Upper lobe of right lung (tissue), 1 donor: ENCODE measurements at places on chromosomes 3 and 15. TPM values are rescaled to one million over a fixed set of nuclear protein-coding genes. Genes with fewer than 3 reads are reported as not detected.

The GPR156 gene
- 0.09 TPM for total RNA-seq

The SLC28A2 gene
- 0.35 TPM for total RNA-seq

The ARL14 gene
- total RNA-seq: not detected

The CCRL2 gene
- total RNA-seq: 28.5 TPM

- DNase-seq: no peak
- H3K4me3 ChIP-seq: no peak overlapping the region
- H3K36me3 ChIP-seq: no peaks in the 10 kb centered on the region
Measured at GRCh38 chr15:101213147-101213546, 38.7 kb downstream of the CHSY1 start.

DNA sequence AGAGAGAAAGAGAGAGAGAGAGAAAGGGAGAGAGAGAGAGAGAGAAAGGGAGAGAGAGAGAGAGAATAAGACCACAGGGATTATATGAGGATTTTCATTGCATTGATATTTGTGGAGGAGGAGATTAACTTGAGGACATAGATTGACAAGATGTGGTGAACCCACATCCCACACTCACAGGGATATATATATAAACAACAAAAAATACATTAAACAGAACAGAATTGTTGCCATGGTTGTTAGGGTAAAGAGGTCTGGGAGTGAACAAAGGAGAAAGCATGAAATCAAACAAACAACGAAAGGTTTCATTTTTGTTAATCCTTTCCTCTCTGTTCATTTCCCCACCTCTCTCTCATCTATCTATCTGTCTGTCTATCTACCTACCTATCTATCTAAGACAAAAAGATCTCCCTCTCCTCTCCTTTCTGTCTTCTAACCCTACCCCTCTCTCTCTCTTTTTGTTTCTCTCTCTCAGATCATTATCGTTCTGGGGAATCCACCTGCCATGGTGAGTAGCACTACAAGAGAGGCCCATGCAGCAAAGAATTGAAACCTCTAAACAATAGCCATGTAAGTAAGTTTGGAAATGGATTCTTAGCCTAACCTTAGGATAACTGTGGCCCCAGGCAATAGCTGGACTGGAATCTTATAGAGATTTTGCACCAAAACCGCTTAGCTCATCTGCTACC is 280.9 kb downstream of the RAP2B start:
- no peak for DNase-seq
- H3K4me1 ChIP-seq: no peaks in the 10 kb centered on the region
- H3K27ac ChIP-seq: no peak overlapping the region
- H3K4me3 ChIP-seq: no peak overlapping the region

DNA sequence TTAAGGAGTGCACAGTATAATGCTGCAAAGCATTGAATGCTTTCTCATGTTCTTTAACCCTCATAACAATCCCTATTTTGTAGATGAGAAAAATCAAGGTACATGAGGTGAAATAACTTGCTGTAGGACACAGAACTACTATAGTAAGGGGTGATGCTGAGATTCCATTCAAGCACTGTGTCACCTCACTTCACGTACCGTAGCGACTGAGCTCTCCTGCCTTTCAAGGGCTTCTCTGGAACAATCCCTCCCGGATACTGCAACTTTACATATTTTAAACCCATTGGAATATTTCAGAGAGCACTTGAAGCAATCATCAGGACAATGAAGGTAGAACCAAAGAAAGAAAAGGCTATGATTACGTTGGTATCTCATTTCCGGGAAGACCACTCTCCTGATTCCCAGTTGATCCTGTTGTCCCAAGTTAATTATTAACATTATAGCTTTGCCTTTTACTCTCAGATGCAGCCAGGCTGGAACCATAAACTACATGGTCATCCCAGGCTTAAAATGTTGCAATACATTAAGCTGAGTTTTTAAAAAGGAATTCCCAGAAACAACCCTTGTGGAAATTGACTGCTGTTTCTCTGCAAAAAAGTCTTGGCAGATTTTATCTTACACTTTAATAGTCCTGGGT is 252.2 kb upstream of the IGF1R start:
- H3K4me3 ChIP-seq: no peak overlapping the region
- H3K36me3 ChIP-seq: no peaks in the 10 kb centered on the region
- no peak for DNase-seq
- H3K4me1 ChIP-seq: no peaks in the 10 kb centered on the region

- H3K27ac ChIP-seq: no peak overlapping the region
- no peak overlapping the region for H3K4me3 ChIP-seq
- no peak for DNase-seq
- no peaks in the 10 kb centered on the region for H3K27me3 ChIP-seq
- H3K4me1 ChIP-seq: peaks cover 29% of the 10 kb centered on the region
- peaks cover 51% of the 10 kb centered on the region for H3K36me3 ChIP-seq
Measured at GRCh38 chr3:11565072-11565471, 78.6 kb downstream of the VGLL4 start.

DNA sequence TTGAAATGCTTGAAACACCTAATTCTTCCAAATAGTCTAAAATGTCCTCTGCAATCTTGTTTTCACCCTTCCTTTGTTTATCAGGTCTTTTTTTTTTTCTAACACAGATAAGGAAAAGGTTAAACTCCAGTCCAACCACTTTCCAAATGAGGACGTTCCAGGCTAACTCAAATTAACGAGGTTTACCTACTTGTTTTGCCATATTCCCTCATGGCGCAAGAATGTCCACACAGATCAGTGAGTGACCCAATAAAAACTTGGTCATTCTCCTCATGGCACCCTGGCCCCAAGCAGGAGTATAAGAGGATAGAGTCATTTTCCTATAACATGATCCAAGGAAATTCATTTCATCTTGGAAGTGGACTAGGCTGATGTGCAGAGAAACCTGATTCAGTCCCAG is 6.6 kb upstream of the LIPC start:
- DNase-seq: no peak
- no peaks in the 10 kb centered on the region for H3K36me3 ChIP-seq
- H3K27ac ChIP-seq: no peak overlapping the region
- no peak overlapping the region for H3K4me3 ChIP-seq

DNA sequence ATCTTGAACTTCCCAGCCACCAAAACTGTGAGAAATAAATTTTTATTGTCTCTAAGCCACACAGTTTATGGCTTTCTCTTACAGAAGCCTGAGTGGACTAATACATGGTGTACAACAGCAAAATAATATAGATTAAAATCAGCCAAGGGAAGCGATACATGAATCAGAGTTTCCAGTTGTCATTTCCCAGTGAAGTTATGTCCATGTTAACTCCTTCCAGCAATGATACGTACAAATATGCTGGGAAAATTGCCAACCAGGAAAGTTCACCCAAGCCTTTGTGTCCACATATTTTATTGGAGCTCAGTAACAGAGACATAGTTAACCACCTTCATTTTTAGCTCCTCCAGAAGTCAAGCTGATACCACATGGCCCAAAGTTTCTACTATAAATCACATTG is 280.9 kb upstream of the KCNMB2 start:
- H3K27ac ChIP-seq: no peak overlapping the region
- no peaks in the 10 kb centered on the region for H3K27me3 ChIP-seq
- DNase-seq: no peak

DNA sequence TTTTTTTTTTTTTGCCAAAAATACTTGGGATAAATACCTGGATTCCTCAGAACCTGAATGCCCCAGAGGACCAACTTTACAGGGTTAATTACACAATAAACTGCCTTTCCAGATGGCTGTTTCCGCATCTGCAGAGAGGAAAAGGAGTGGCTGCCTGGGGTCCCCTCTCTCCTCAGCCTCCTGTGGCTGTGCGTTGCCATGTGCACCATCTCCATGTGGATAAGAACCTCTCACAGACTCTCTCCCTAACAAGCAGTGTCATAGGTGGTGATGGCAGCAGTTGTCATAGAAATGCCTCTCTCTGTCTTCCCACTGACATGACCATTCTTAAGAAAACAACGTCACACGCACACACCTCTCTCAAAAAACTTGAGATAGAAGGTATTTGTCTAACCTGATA is 179.4 kb downstream of the RPLP1 start:
- DNase-seq: no peak
- no peaks in the 10 kb centered on the region for H3K4me1 ChIP-seq
- peaks cover 13% of the 10 kb centered on the region for H3K27me3 ChIP-seq
- no peak overlapping the region for H3K4me3 ChIP-seq
- H3K36me3 ChIP-seq: no peaks in the 10 kb centered on the region
